ENCODE measurements at places on chromosomes 16 and 17.

GRCh38 chr17:36214918-36215317 is 4.1 kb downstream of the CCL4L2 start:
- no peak for DNase-seq

- no peak for DNase-seq
These were observed 14.6 kb downstream of the FANCA start for GRCh38 chr16:89801800-89802199.

GRCh38 chr17:9052921-9053320 is 31.6 kb downstream of the NTN1 start:
- DNase-seq: no peak

GRCh38 chr16:67534431-67534830 is 5.8 kb downstream of the RIPOR1 start:
- no peak for DNase-seq

DNA sequence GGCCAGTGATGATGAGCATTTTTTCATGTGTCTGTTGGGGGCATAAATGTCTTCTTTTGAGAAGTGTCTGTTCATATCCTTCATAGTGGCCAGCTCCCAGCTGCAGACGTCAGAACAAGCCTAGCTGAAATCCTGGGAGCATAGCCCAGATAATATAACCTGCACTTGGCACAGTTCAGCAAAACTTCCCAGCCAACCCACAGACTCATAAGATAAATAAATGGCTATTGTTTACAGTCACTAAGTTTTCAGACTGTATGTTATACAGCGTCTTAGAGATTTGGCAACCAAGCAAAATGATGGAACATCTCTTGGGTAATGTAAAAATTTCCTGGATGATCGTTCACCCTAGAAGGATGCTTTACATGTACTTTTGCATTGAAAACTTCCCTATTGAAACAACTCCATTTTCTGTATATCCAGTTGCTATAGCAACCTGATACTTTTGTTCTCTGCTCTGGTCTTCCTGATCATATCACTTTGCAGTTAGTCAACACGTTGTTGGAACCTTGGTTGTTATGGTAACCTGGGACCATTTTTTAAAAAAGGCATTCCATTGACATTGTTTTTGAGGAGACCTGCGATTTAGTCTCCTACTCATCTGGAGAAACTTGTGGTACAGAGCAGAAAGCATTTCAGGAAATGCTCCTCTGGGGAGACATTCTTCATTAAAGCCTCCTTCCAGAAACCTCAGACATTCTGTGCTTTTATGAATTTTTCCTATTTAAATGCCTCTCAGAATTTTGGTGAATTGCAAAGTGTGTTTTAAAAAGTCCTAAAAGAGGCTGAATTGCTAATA is 378.7 kb downstream of the HS3ST4 start:
- DNase-seq: no peak

- no peak for DNase-seq
These were observed 634 bp upstream of the NATD1 start for GRCh38 chr17:21253646-21254441.
